ENCODE measurements at places on chromosomes 11 and 22. TPM values are rescaled to one million over a fixed set of nuclear protein-coding genes. Genes with fewer than 3 reads are reported as not detected.

- peak; percentile 97 for DNase-seq
These were observed at the start of gene GGA1 for GRCh38 chr22:37608477-37609239. Gene GGA1, plus strand, starts transcription at chr22:37608834. Its CDS starts 27 bp downstream, at chr22:37608861.

Gene SYT7
- not detected for total RNA-seq

GRCh38 chr11:120914021-120914420 is 109.9 kb upstream of the TBCEL start:
- no peak for DNase-seq

Gene CHRNA10
- total RNA-seq, result 1.0 TPM

GRCh38 chr11:2728663-2729332 is 29.0 kb upstream of the KCNQ1OT1 start:
- no peak for DNase-seq

- no peak for DNase-seq
These were observed 7.7 kb downstream of the TRPM5 start for GRCh38 chr11:2436521-2437031.

Gene PHF21B
- not detected for total RNA-seq

DNA sequence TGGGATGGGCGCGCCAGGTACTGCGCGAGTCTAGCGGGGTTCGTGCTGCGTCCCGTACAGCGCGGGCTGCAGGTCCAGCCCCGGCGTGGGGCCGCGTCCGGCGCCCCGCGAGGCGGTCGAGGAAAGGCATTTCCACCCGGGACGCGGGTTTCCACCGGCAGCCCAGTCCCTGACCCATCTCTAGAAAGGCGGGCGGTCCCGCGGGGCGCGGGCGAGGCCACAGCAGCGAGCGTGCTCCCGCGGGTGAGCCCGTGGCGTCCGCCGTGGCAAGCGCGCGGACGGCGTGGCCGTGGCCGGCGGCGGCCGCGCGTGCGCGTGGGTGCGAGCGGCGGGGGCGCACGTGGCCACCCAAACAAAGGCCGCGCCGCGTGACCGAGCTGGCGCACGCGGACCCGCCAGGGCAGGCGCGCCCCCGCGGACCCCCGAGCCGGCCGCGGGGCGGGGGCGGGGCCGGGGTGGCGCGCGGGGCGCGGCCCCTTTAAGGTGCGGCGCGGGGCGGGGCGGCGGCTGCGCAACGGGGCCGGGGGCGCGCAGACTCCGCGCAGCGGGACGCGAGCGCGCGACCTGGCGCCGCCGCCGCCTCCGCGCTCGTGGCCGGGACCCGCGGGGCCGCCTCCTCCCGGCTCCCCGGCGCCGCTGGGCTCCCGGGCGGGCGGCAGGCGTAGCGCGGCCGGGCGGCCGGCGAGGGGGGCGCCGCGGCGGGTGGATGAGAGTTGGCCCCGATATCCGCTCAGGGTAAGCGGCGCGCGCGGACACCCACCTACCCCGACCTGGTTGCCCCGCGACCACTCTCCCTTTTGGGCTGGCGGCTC is 39.3 kb upstream of the CELSR1 start:
- DNase-seq, result peak; percentile 53

Gene APOBEC3F
- 34.9 TPM for total RNA-seq

Data from activated CD4-positive, alpha-beta memory T cell treated with anti-CD3 and anti-CD28 coated beads for 36 hours (primary cell).